Spinal cord (tissue), 10 donors: ENCODE measurements at places on chromosomes 6 and 20. TPM values are rescaled to one million over a fixed set of nuclear protein-coding genes. Genes with fewer than 3 reads are reported as not detected.

Gene EIF6
- total RNA-seq, result 56.2 TPM

Gene KIF25
- not detected for total RNA-seq

Gene DDX43
- total RNA-seq, result 0.59 TPM

Gene KCNB1
- total RNA-seq, result 46.7 TPM

Gene MLIP
- total RNA-seq, result 12.5 TPM

Gene FKBP5
- total RNA-seq, result 9.8 TPM

Gene LGSN
- total RNA-seq, result 0.40 TPM

Gene SLC17A9
- 1.7 TPM for total RNA-seq

Gene VSTM2L
- 32.2 TPM for total RNA-seq

Gene SEL1L2
- not detected for total RNA-seq

Gene THEMIS
- total RNA-seq, result 0.06 TPM

Gene RGS17
- total RNA-seq, result 8.9 TPM

Gene ERMARD
- 27.2 TPM for total RNA-seq

Gene NEURL2
- 2.4 TPM for total RNA-seq

Gene CST5
- total RNA-seq, result not detected

Gene C20orf141
- not detected for total RNA-seq
